ENCODE measurements at places on chromosomes 12 and 14. TPM values are rescaled to one million over a fixed set of nuclear protein-coding genes. Genes with fewer than 3 reads are reported as not detected.

PPP1R36 gene
- total RNA-seq, result 0.26 TPM

ZDHHC22 gene
- total RNA-seq, result 0.15 TPM

KRT83 gene
- total RNA-seq, result 0.33 TPM

REP15 gene
- 1.6 TPM for total RNA-seq

ARF3 gene
- 93.0 TPM for total RNA-seq

Data from PC-3 (cell line).